ENCODE measurements at places on chromosomes 11 and 22.

DNA sequence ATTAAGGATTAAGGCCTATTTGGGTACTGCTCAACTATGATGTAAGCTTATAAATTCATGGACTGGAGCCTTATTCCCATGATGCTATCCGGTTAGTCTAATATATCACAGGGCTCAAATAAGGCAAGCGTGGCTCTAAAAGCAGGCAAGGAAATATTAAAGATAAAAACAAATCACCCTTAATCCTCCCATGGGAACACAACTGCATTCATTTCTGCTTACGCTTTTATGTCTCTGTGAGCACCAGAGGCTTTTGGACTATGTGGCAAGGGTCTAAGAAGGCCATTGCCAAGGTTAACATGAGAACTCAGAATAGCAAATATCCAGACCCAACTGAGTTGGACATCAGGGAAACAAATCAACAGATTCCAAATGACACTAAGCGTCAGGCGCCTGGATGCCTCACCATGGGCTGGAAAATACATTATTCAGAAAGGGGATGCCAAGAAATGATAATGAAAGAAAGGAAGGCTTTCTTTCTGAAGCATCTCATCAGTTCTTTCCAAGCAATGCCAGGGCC is 138.1 kb downstream of the SLC1A2 start:
- DNase-seq, result no peak

DNA sequence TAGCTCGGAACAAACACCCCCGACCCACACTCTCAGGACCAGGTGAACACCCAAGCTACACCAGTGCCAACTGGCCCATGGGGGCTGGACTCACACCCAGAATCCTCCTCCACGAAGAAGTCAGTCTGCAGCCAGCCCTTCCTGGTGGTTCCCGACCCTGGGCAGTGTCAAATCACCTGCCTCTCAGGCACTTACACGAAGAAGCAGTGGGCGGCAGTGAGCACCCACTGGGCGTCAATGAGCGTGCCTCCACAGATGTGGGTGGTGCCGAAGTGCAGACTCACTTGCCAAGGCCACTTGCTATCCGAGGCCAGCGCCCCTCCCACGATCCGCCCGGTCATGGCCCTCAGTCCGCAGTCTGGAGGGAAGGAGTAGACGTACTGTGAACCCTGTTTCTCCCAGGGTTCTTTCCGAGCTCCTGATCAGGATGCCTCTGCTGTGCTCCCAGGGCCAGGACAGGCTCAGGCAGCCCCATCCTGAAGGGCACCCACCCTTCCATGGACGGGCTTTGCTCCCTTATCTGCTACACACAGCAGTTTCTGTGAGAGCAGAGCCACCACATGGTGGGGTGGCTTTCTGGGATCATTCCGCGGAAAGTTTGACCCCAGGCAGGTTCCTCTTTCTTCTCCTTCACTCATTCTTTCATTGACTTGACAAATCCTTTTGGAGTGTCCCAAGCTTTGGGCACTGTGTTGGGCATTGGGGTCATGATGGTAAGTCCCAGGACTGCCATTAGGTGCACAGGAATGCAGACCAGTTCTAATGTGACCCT is 19.4 kb downstream of the TMPRSS13 start:
- no peak for DNase-seq

DNA sequence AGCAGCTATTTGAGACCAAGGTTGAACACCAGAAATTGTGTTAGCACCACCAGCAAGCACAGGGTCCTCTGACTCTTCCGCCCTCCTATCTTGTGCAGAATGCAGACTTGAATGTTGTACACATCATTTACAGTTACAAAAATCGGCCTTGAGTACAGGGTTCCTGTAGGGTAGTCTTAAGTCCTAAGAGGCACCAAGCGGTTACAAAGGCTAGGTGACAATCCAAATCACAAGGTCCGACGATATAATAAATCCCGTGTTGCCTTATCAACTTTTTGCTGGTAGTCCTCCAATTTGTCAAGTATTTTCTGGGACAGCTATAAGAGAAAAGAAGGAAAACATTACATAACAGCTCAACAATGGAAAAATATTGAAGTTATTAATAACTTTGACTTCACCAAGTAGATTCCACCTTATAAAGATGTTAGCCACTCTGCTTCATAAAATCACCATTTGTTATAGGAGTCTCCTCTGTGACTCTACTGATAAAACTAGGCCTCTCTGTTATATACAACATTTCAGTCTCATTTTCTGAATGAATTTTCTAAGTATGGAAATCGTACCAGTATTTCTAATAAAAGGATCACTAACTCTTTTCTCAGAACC is 11.8 kb upstream of the FNBP4 start:
- no peak for DNase-seq

GRCh38 chr11:65919573-65920371 is 546 bp downstream of the DRAP1 start:
- DNase-seq, result no peak

DNA sequence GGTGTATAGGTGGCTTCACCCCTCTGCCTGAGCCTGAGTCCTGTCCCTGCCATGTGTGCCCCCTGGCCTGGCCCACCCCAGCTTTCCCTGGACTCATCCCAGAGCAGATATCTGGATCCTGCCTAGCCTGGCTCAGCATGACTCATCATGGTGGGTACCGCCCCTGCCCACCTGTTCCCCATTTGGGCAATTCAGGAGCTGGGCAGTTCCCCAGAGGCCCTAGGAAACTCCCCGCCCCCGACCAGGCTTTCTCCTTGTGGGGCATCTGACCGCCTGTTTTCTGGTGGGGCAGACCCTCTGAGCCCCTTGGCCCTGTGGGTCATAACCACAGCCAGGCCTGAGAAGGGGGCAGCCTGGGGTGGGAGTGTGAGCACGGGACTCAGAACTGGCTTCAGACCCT is 4.4 kb downstream of the TSPO start:
- DNase-seq, result no peak

DNA sequence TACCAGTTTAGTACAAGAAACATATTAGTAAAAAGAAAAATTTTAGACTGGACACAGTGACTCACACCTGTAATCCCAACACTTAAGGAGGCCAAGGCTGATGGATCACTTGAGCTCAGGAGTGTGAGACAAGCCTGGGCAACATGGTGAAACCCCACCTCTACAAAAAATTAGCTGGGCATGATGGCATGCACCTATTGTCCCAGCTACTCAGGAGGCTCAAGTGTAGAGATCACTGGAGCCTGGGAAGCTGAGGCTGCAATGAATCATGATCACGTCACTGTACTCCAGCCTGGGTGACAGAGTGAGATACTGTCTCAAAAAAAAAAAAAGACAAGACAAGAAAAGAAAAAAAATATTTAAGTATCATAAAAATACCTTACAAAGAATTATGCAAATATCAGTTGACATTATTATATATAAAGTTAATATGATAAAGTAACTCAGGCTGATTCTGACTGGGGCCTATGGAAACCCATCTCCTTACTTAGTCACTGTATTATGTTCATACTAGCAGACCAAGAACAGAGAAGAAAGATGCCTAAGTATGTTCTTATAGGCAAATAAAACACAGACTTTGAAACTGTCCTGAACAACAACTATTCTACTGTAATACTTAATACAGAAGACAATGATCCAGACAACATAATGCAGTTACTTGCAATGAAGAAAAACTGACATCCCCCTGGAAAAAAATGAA is 27.3 kb downstream of the FAM168A start:
- no peak for DNase-seq

GRCh38 chr11:8070417-8071115 is 10.4 kb upstream of the TUB start:
- no peak for DNase-seq

DNA sequence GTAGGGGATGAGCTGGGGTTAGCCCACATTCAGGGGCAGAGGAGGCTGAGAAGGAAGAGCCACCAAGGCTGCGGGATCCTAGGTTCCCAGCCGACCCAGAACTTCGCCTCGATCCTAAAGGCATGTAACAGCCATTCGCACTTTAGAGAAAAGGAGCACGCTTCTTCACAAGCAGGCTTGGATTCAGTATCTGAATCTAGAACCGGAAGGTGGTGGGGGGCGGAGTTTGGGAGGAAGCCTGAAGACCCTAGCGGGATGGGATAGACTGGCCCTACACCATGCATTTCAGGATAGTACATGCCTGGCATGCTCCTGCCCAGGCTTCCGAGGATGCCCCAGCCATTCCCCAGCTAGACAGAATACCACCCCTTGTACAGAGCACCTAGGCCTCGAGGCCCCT is 4.4 kb downstream of the SCARF2 start:
- DNase-seq, result no peak

- DNase-seq, result no peak
Measured at GRCh38 chr11:124041254-124041653, at the start of gene OR10G7. Gene OR10G7, minus strand, starts transcription at chr11:124041325. Its CDS starts 2,324 bp downstream, at chr11:124039001.

DNA sequence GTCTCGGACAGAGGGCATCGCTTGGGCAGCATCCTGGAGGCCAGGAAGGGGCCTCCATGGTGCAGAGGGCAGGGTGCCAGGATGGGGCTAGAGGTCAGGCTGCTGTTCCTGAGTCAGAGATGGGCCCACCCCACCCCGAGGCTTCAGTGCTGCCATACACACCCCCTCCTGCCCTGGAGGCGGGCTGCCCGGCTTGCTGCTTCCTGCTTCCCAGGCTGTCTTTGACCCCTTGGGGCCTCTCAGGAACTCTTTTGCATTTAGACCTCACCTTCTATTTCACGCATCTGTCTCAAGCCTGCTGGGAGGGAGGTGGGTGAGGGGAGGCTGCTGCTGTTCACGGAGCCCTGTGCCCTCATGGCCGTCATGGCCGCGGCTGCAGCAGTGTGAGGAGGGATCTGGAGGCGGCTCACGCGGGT is 6.6 kb upstream of the GRAMD4 start:
- DNase-seq, result no peak

DNA sequence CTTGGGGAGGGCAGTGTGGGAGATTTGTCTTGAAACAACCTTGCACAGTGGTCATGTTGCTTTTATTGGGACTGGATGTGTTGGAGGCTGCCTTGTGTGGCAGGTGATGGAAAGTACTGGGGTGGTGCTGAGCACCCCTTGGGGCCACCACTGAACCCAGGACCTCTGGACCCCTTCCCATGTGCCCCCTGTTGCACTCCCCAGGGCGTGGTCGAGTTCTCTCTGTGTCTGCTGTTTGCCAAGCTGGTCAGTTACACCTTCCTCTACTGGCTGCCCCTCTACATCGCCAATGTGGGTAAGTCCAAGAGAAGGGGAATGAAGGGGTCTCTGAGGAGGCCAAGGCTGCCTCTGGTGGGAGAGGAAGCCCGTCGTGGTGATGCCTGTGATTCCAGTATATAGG is 18.9 kb downstream of the SLC37A2 start:
- no peak for DNase-seq

GRCh38 chr11:71418643-71419042 is 29.6 kb downstream of the DHCR7 start:
- no peak for DNase-seq

Measured in caudate nucleus (tissue), 63 donors.